ENCODE measurements at places on chromosomes 1 and 21.

DNA sequence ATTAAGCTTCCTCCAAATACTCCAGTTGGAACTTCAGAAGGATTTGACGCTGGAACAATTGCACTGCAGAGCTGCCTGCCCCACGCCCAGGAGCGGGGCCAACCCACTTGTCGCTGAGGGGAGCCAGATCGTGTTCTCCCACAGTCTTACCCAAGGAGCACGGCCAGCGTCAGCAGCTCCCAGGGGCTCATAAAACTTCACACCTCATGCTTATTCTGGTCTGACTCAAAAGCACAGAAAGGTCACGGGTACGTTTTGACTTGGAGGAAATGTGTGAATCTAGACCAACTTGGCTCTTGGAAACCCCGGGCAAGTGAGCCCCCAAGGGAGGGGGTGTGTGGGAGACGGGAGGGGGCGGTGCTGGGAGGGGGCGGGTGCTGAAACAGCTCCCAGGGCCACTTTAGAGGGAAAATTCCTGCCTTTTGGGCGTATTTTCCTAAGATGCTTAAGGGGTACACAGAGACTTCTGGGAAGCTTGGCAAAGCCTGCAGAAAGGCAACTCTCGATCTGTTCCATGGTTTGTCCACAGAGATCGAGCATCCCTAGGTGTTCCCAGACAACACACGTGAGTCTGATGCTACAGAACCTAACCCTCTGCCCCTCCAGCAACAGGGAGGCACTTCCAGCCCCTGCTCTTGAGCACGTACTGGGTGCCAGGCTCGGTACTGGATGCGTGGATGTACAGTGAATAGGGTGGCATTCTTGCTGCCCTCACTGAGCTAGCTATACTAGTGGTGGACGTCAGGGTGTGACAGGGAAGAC is 98.9 kb downstream of the DHRS3 start:
- DNase-seq, result peak; percentile 81

DNA sequence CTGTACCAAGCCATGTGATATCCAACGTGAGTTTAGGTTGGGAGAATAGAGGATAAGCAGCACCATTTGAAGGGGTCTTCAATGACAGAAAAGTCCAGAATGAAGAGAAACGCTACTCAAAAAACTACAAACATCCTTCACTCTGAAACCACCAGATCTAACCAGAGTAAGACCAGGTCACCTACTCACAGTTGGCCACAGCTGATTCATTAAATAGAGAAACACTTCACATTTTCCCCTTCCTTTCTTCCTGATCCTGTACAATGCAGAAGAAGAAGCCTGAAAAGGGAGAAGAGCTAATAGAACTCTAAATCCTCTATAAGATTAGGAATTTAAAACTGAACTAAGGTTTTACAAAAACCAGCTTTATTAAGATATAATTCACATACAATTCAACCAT is 19.4 kb upstream of the SETDB1 start:
- no peak for DNase-seq

DNA sequence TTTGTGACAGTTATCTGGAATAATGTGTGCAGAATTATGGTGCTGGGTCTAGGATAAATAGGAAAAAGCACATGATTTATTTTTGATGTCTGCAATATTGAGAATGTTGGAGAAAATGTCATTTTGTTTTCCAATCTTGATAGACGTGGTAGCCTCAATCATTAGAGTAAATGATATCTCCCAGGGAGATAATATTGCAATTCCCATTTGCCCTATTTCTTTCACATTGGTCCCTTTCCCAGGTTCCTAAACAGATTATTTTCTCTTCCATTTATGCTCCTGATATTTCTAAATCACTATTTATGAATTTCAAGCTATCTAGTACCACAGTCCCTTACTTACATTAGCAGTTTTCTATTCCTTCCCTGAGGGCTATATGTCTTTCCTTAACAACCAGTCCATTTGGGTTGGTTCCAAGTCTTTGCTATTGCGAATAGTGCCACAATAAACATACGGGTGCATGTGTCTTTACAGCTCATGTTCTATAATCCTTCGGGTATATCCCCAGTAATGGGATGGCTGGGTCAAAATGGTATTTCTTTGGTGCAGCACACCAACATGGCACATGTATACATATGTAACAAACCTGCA is 447.3 kb downstream of the PLA2G4A start:
- DNase-seq, result no peak

GRCh38 chr1:176778056-176778455 is 315.1 kb downstream of the PAPPA2 start:
- no peak for DNase-seq

DNA sequence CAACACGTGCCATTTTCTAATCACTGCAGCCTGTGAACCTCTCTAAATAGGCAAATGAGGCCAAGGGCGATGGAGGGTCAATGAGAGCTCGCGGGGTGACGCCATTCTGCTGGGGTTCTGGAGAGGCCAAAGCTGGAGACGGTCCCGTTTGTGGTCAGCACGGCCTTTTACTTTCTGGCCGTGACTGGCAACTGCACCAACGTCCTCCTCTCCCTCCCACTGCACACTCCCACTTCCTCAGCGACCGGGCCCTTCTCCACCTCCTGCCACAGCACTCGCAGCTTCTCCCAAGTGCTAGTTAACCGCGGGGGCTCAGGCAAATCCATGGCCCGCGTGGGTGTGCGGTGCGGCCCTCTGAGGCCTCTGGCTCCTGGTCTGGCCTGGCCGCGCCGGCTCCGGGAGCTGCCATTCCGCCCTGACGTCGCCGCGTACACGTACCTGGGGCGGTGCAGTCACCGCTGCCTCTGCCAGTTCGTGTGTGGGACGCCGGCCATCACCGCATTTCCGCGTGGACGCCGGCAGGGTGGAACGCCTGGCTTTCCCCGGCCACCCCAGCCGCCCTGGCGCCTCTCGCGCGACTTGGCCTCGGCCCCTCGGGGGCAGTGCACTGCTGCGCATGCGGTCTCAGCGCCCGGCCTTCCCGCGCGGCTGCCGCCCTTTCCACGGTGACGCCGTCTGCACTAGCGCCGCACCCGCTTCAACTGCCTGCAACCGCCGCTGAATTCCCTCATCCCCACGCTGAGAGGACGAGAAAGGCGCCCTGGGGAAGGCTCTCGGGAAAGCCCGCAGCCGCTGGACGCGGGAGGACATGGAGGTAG is 18.2 kb downstream of the OR2C3 start:
- DNase-seq, result no peak

DNA sequence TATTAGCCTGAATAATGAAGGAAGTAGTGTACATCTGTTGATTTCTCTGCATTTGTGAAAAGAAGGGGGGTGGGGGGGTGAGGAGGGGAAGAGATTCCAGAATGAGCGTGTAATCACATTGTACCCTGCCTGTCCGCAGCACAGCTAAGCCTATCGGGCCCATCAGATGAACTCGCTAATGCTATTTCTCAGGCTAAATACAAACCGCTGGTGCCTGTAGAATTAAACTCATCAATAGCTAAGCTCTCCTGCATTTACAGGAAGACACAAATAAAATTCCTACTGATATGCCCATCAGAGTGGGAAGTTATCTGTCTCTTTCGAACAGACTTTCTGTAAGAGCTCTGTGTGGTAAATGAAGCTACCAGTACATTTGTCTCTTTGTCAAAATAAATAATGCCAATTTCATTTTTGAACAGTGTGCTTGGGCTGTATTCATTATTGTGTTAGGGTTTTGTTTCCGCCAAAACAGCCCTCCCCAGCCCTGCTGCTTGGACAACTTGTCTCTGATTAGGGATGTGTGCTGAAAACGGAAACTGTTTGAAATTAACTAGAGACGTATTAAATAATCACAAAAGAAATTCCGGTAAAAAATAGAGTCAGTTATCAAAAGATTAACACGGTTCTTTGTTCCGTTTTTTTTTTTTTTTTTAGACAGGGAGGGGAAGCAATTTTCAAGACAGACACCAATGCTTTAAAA is 305.4 kb downstream of the TTLL7 start:
- DNase-seq, result no peak

- DNase-seq, result no peak
These were observed 17.1 kb downstream of the RPAP2 start for GRCh38 chr1:92315766-92316599.

DNA sequence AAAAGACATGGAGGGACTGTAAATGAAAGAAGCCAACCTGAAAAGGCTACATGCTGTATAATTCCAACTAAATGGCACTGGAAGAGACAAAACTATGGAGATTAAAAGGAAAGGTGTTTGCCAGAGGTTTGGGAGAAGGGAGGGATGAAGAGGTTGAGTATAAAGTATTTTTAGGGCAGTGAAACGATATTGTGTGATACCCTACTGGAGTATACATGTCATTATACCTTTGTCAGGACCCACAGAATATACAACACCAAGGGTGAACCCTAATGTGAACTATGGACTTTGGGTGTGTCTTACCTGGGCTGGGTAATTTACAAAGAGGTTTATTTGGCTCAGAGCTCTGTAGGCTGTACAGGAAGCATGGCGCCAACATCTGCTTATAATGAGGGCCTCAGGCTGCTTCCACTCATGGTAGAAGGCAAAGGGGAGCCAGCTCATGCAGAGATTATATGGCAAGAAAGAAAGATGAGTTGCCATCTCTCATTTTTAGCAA is 73.4 kb downstream of the CD2 start:
- no peak for DNase-seq

- DNase-seq, result peak; percentile 95
These were observed 28.3 kb downstream of the PDE4B start for GRCh38 chr1:65820983-65821382.

- peak; percentile 32 for DNase-seq
These were observed 111.0 kb downstream of the GABPA start for GRCh38 chr21:25845729-25846256.

- DNase-seq, result peak; percentile 91
These were observed 502.3 kb downstream of the NUF2 start for GRCh38 chr1:163824006-163824405.

- DNase-seq, result no peak
These were observed 12.4 kb upstream of the TBX15 start for GRCh38 chr1:119000371-119001180.

- DNase-seq, result no peak
These were observed 16.4 kb downstream of the ATP1A2 start for GRCh38 chr1:160131803-160132565.

DNA sequence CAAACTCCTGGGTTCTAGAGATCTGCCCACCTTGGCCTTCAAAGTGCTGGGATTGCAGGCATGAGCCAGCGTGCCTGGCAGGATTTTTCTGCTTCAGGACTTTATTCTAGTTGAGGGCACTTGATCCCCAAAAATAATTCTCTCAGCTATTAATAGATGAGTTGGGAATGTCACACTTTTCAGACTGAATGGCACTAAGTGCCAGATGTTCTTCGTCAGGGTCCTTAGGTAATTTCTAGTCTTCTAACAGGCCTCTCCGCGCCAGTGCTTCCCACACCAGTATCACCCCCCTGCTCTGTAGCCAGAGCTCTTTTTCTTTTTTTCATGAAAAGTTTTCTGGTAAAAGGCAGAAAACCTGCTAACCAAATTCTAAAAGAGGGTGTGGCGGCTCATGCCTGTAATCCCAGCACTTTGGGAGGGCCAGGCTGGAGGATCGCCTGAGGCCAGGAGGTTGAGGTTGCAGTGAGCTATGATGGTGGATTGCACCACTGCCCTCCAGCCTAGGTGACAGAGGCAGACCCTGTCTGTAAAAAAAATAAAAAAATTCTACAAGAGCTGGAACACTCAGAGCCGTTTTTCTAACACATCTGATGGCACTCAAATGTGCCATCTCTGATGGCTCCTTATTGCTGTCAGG is 6.1 kb upstream of the SARS1 start:
- DNase-seq, result no peak

GRCh38 chr1:109466125-109466451 is 258 bp upstream of the SYPL2 start:
- DNase-seq, result no peak

GRCh38 chr1:152543820-152544219 is 22.8 kb downstream of the LCE3E start:
- DNase-seq, result no peak

- DNase-seq, result no peak
These were observed 2.9 kb upstream of the PRDX6 start for GRCh38 chr1:173474097-173474779.

DNA sequence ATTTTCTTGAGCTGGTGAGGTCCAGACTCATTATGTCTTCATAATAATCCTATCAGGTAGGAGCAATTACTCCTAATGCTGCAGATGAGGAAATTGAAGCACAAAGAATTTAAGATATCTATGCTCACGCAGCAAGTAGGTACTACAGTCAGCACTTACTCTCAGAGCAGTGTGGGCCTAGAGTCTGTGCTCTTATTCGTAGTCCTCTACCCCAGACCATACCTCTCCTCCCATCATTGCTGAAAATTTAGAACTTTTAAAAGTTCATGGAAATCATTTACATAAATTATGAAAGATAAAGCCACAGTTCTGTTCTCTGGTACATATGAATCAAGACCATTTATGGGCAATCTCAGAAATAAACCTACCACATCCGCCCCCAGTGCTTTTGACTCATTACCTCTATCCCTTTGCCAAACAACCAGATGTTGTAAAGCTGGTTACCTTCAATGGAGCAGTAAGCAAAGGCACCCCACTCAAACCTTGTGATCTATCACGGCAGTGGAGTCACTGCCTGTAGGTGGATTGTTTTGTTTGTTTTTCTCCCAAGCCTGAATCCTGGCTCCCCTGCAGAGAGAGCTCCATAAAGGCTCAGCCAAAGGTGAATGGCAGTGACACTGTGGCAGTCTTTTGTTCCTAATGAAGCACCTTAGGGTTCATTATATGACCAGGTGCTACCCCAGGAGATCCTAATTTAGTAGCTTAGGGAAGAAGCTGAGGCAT is 20.9 kb upstream of the MAN1A2 start:
- no peak for DNase-seq

DNA sequence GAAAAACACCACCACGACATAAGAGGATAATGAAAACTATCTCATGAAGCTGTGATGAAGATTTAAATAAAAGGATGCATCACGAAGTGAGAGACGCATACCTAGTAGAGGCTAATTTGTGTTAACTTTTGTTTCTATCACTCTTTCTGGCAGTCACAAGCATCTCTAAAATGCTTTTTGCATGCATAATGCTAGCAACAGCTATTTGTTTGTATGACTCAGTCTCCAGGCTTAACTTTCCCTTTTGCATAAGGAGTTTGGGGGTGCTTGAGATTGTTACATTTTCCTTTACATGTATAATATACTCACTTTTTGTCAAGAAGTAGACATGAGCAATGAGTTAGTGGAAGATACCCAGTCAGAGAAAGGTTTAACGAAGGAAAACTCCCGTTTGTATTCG is 385.4 kb downstream of the DISC1 start:
- DNase-seq, result peak; percentile 26

- DNase-seq, result no peak
These were observed 20.5 kb upstream of the BCL10 start for GRCh38 chr1:85296980-85297379.

- no peak for DNase-seq
These were observed 35.5 kb downstream of the SLC66A1 start for GRCh38 chr1:19347533-19348172.
